ENCODE measurements at places on chromosomes 2 and 18.

- no peak for DNase-seq
Observed at GRCh38 chr2:122704109-122704563, 948.7 kb downstream of the TSN start.

- no peak for DNase-seq
Observed at GRCh38 chr18:79388043-79388442, 7.7 kb upstream of the NFATC1 start.

GRCh38 chr2:105865222-105865913, 120.7 kb downstream of the NCK2 start:
- DNase-seq, result no peak

GRCh38 chr2:160379399-160379798, 114.2 kb downstream of the RBMS1 start:
- DNase-seq, result no peak

GRCh38 chr2:222864296-222864695, 3.5 kb downstream of the ACSL3 start:
- no peak for DNase-seq

DNA sequence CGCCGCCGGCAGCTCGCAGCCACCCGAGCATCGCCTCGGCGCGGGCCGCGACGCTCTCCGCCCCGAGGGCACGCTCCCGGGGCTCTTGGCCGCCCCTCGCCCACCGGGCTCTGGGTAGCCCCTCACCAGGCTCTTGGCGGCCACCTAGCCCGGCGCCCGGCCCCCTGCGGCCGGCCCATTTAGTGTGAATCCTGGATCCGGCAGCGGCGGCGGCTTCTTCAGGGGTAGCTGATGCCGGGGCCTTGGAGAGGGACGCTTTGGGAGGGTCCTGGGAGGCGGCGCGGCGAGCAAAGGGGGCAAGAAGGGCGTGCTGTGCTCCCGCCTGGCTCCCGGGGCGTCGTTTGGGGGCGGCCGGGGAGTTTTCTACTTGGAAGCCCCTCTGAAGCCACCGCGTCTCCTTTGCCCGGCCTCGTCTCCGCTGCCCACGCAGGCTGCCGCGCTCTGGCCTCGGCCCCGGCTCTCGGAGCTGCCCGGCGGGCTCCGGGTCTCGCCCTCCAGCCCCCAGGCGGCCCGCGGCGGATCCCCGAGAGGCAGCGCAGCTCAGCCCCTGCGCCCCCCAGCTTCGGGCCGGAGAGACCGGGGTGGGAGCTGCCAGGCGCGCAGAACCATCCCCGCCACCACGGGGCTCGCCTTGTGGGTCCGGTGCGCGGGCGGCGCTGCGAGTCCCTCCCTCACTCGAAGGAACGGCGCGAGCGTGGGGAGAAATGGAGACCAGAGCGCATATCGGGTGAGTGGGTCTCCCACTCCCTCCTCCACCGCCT, 509 bp downstream of the PIEZO2 start:
- no peak for DNase-seq

DNA sequence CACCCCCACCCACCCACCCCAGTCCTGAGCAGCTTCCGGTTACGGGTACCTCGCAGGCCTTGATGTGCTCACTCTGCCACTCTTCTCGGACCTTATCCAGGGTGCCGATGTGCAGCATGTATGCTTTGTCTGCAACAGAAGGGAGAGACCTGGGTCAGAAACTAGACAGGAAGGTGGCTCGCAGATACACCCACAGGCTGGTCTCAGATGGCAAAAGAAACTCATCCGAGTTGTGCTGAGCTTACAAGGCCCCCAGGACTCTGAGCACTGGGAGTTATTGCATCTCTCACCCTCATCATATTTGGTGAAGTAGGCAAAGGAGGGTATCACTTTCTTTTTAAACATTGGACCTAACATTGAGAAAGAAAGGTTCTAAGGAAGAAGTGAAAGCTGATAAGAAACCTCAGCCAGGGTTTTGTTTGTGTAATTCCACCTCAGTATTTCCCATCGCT, 30.6 kb upstream of the EPG5 start:
- DNase-seq, result no peak

DNA sequence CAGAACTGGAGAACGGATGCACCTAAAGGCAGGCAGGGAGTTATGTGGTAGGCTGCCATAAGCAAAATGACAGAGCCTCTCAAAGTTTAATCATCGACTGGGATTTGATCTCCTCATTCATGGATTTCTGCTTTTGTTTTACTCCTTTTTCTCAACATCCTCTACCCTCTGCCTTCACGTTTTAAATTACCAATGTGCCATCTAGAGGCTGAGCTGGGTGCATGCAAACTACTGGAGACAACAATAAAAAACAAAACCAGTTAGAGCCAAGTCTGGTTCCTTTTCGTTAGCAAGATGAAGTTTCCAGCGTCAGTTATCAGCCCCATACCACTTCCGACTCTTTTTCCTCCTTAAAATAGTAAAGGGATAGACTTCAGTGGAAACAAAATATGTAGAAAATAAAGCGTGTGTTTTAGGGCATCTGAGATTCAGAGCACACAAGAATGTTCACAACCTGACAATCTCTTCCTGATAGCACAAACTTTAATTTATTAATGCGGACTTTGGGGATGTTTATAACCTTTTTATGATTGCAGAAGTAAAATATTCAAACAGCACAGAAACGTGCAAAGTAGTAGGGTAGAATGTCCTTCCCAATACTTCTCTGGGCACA, 117.0 kb downstream of the LAMA1 start:
- no peak for DNase-seq

- DNase-seq, result no peak
Observed at GRCh38 chr18:45954070-45954934, 12.8 kb downstream of the EPG5 start.

DNA sequence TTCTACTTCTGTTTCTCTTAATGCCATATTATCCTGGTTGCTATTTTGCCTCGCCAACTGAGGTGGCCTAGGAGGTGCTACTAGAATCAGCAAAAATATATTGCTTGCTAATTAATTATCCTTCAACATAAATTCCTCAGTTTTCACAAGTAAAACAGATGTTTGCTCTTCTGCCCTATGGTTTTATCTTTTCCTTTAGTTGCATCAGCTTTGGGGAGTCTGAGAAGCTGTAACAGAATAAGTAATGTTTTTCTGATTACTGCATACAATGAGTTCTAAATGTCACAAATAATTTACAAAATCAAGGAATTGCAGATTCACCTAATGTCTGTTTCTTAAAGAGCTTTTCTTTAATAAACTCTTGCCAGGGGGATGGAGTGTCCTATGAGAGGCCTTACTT, 36.7 kb downstream of the GULP1 start:
- DNase-seq, result no peak

DNA sequence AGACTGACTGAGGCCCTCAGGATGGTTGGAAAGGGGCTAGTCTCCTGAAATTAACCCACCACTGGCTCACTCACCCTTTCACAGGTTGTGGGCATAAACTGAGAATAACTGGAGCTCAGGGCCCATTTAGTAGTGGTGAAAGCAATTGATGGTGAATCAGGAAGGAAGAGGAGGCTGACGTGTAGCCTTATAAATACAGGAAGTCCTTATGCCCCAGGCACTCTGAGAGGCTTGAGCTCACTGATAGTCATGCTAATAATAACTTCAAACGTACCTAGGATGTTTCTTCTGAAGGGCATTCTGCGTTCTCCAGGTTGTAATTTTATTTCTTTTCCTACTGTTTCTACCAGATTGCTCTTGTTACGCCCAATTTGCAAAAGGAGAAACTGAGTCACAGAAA, 328.4 kb downstream of the CLIP4 start:
- DNase-seq, result no peak

DNA sequence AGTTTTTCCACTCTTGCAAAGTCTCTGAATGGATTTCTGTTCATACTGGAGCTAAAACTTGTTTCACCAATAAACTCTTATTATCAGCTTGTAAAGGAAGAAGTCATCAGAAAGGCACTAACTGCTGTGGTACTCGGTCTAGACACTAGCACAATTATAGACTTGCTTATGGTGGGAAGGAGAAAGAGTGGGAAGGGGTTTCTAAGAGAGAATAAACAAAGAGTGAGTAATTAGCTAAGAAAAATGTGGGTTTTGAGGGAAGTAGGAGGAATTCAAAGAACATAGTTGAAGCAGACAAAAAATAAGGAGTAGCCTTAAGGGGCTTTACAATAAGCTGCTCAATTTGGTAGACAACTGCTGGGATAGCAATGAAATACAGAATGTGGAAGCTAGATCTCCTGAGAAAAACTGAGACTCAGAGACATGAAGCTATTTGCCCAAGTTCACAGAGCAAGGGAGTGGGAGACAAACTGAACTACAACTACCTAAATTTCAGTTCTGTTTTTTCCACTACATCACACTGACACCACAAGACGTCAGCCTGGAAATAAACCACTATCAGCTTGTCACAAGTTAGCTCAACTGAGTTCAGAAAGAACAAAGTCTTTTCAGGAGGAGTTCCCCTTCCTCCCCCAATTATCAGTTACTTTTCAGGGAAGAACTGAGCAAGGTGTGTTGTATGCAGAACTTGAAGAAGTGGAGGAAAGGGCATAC, 59.7 kb downstream of the MAP4K3 start:
- no peak for DNase-seq

- DNase-seq, result no peak
Observed at GRCh38 chr2:135212757-135213156, 160.7 kb downstream of the RAB3GAP1 start.

DNA sequence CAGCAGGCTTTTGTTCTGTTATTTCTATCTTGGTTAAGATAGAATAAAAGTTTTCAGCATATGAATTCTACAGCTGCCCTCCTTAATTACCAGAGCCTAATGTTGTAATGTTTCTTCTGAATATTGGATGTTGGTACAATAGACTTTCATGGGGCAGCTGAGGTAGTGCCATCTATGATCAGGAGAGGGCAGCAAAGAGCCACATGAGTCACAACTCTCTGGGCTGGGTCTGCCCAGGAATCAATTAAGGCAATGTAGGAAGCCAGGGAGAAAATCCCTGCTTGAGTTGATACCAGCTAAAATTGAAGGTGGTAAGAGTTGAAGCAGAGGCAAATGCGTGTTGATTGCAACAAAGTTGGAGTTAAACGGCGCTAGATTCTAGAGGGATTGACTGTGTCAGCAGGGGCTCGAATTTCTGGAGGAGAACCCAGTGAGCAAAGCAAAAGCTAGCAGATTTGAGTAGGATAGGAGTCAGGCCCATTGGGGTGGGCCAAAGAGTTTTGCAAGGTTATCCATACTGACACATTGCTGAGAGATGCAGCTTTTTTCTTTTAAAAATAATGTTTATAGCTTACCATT, 10.6 kb upstream of the MC5R start:
- DNase-seq, result peak; percentile 29

DNA sequence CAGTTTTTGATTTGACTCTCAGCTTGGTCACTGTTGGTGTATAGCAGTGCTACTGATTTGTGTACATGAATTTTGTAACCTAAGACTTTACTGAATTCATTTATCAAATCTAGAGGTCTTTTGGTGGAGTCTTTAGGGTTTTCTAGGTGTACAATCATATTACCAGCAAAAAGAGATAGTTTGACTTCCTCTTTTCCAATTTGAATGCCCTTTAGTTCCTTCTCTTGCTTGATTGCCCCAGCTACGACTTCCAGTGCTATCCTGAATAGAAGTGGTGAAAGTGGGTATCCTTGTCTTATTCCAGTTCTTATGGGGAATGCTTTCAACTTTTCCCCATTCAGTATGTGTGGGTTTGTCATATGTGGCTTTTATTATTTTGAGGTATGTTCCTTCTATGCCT, 312.9 kb upstream of the REV1 start:
- DNase-seq, result no peak

DNA sequence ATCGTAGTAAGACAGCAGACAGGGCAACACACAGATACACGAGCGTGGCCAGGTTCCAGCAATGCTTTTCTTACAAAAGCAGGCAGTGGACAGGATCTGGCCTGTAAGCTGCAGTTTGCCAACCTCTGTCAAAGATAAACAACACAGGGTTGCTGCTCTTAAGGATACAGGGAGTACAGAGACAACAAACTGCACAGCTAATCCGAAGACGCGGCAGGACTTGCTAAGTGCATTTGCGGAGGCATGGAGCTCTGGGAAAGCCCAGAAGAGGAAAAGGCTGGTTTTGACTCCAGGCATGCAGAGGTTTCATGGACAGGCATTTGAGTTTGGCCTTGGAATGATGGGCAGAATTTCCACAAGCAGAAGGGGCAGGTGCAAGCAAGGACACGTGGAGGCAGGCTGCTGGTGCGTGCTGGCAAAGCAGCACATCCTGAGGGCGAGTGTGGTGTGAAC, 24.4 kb downstream of the SERTAD2 start:
- no peak for DNase-seq

GRCh38 chr2:4077017-4077416, 373.6 kb downstream of the DCDC2C start:
- no peak for DNase-seq

GRCh38 chr2:127425540-127426490, 7.6 kb downstream of the PROC start:
- no peak for DNase-seq

GRCh38 chr2:27363933-27364332, 6.2 kb downstream of the EIF2B4 start:
- DNase-seq, result no peak

GRCh38 chr18:580154-580553, at the start of gene CETN1:
Gene CETN1, plus strand, starts transcription at chr18:580380. Its CDS starts 29 bp downstream, at chr18:580409.
- DNase-seq, result no peak

- DNase-seq, result no peak
Observed at GRCh38 chr2:52794581-52794980, 973.0 kb upstream of the CHAC2 start.

GRCh38 chr18:59387687-59388565, 28.9 kb upstream of the LMAN1 start:
- no peak for DNase-seq

DNA sequence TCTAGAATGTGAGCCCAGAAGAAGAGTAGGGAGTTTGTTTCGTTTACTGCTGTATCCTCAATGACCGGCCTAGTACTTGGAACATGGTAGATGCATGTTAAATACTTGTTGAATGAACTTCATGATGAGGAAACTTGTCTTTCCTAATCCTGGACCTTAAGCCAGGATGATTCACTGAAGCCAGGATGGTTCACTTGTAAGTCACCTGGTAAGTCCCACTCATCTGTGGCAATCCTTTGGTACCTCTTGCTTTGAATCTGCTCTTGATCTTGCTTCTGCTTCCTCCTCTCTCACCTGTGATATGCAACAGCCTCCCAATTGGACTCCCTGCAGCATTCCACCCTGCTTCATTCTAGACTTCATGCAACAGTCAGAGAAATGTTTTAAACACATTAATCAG, 43.6 kb downstream of the QPCT start:
- DNase-seq, result no peak

GRCh38 chr18:6505498-6505875, 90.8 kb upstream of the L3MBTL4 start:
- no peak for DNase-seq

DNA sequence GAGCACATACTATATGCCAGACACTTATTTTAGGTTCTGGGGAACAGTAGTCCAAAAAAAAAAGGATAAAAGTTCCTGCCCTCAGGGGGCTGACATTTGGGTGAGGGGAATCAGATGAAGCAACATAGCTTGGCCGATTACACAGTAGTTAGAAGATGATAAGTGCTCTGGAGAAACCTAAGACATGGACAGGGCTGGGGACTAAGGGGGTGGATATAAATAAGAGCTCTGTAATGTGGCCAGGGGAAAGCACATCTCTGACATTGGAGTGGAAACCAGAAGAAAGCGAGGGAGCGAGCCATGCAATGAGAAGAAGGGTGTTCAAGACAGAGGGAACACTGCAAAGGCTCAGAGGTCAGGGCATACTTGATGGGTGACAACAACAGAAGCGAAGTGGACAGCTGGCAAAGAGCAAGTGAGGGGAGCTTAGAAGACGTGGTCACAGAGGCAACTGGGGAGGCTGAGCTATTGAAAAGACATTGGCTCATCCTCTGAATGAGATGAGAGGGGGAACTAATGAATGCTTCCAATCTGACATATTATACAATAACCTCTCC, 11.4 kb downstream of the TMEM182 start:
- DNase-seq, result no peak
